ENCODE measurements at places on chromosomes 7 and 10. TPM values are rescaled to one million over a fixed set of nuclear protein-coding genes. Genes with fewer than 3 reads are reported as not detected.

Gene TIMM23
- 134 TPM for polyA plus RNA-seq

Gene PRLHR
- polyA plus RNA-seq, result not detected

Gene VWA2
- polyA plus RNA-seq, result not detected

Gene PARD3
- 29.0 TPM for polyA plus RNA-seq

Gene RAPGEF5
- polyA plus RNA-seq, result 3.6 TPM

Gene FKBP14
- polyA plus RNA-seq, result 4.6 TPM

DNA sequence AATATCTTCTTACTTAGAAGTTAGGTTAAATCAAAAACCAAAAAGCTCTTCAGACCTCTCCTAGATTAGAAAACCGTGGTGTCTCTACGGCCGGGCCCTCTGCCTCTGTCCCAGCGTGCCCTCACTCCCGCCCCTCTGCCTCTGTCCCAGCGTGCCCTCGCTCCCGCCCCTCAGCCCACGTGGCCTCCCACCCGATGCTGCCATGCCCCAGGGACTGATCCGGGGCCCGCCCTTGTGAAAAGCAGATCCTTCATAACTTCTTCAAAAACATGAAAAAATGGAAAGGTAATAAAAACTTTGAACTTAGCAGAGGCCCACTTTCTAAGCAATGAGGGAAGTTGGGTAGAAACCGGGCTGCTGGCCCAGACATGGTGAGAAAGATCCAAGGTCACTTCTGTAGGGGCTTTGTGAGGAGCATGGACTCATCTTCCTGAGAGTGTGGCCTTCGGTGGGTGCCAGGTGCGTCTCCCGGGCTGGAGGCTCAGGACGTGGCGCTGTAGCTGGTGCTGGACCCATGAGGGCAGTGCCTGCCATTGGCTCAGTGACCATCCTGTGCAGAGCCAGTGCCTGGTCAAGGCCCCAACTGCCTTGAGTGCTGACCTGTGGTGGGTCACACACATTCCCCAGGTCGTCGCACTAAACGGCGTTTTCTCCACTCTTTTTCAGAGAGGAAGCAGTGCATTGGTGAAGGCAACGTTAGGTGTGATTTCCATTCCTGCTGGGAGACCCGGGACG is 4.9 kb upstream of the DPYSL4 start:
- H3K4me3 ChIP-seq, result no peak overlapping the region
- H3K27me3 ChIP-seq, result peaks cover 49% of the 10 kb centered on the region
- no peaks in the 10 kb centered on the region for H3K36me3 ChIP-seq
- no peak overlapping the region for H3K27ac ChIP-seq

DNA sequence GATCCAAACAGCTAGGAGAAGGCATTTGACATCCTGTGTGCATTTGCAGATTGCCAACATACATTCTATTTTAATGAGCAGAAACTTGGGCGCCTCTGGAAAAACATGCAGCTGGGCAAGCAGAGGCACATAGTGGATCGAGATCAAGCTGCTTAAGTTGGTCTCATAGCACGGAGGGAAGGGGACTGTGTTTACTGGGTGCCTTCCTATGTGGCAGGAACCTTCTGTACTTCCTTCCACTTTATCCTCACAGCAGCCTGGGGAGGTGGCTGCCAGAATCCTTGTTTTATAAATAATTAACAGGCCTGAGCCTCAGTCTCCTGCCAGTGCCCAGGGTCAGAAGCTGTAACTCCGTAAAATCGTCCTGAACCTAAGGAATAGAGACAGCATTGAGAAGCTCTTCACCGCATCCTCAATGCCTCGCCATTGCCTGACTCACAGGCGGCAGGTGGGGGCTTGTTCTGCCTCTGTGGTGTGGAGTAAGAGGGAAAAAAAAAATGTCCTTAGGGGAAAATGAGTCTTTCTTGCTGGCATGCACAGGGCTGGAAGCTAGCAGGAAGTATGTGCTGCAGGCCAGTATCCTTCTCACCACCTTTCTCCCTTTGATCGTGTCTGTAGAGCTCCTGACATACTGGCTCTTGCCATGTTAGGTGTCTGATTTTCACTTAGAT is 6.2 kb downstream of the VWA2 start:
- no peaks in the 10 kb centered on the region for H3K36me3 ChIP-seq
- no peaks in the 10 kb centered on the region for H3K4me1 ChIP-seq
- no peak overlapping the region for H3K4me3 ChIP-seq
- no peaks in the 10 kb centered on the region for H3K27me3 ChIP-seq

- H3K27me3 ChIP-seq, result no peaks in the 10 kb centered on the region
- no peak overlapping the region for H3K4me3 ChIP-seq
- no peak for DNase-seq
Measured at GRCh38 chr7:4523873-4524272, 158.2 kb upstream of the FOXK1 start.
